Stimulated activated memory B cell treated with anti-CD40 and anti-IgM and Interleukin-4, amounts not matched to agents 10 μg/mL and 1 μg/mL and 100 μg/mL, for 72 hours (primary cell): ENCODE measurements at places on chromosomes 5 and 9.

DNA sequence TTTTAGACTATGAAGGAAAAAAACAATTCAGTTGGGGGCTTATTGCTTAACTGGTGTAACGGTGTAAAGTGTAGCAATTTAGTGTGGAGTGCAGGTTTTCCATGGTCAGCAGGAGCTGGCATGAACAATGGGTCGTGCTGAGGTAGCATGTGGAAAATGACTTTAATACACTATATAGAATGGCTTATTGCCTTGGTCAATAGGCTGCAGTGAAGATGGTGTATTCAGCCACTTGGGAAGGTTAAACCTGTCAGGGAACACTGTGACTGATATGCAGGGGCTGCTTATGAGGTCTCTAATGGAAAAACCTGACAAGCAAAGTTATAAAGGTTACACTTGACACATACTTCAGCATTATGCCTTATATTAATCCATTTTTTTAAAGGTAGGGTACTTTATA lies 764.7 kb upstream of the ARRDC3 start:
- ATAC-seq = no peak

DNA sequence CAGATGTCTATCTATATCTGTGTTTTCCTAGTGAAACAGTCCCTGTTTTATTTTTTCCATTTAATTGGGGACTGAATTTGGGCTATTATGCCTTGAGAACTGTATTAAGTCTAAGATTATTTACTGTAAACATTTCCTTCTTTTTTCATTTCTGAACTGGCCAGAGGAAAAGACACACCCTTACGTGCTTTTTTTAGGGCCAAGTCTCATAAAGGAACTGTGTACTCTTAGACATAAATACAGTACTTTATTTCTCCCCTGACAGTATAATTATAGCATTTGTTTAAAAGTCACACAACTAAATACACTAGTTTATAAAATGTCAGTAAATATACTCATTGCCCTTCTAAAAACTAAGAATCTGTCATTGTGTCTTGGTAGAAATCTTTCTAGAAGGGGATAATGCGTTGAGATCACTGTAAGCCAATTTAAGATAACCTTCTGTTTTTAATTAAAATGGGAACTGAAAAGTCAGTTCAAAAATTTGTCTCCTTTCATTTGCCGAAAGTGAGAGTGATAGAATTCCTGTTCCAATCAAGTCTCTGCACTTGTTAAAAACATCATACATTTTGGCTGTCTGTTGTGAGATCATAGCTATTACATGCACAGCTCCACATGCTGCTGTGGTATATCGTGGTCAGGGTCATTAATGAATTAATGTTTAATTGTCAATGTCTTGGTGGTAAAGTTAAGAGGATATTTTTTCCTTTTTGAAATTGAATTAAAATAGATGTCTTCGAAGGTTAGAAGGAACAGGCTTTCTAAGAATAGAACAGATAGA lies 132.1 kb downstream of the FOCAD start:
- ATAC-seq = no peak

DNA sequence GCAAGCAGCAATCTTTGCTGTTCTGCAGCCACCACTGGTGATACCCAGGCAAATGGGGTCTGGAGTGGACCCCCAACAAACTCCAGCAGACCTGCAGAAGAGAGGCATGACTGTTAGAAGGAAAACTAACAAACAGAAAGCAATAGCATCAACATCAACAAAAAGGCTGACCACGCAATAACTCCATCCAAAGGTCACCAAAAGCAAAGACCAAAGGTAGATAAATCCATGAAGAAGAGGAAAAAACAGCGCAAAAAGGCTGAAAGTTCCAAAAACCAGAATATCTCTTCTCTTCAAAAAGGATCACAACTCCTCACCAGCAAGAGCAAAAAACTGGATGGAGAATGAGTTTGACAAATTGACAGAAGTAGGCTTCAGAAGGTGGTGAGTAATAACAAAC lies 23.4 kb downstream of the FRMD3 start:
- ATAC-seq = no peak

DNA sequence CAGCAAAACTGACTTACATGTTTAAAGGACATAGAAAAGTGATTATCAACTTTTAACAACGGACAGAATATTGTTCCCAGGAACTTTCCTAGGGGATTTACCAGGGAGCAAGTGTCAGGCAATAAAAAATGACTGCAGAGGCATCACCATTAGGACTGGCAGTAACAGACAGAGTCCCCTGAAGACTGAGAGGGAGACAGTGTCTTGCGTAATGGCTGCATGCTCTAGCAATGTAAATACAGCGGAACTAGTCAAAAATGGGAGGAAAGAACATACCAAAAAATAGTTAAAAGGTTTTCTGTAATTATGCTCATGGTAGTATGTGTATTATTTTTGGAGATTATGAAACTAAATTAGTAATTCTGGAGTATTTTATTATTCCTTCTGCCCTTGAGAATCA lies 181.8 kb downstream of the CRB2 start:
- no peak for ATAC-seq

- no peak for ATAC-seq
These were observed 267.4 kb downstream of the CHSY3 start for GRCh38 chr5:130171699-130172098.

- ATAC-seq = no peak
These were observed 332.3 kb upstream of the KLF9 start for GRCh38 chr9:70746760-70747159.

DNA sequence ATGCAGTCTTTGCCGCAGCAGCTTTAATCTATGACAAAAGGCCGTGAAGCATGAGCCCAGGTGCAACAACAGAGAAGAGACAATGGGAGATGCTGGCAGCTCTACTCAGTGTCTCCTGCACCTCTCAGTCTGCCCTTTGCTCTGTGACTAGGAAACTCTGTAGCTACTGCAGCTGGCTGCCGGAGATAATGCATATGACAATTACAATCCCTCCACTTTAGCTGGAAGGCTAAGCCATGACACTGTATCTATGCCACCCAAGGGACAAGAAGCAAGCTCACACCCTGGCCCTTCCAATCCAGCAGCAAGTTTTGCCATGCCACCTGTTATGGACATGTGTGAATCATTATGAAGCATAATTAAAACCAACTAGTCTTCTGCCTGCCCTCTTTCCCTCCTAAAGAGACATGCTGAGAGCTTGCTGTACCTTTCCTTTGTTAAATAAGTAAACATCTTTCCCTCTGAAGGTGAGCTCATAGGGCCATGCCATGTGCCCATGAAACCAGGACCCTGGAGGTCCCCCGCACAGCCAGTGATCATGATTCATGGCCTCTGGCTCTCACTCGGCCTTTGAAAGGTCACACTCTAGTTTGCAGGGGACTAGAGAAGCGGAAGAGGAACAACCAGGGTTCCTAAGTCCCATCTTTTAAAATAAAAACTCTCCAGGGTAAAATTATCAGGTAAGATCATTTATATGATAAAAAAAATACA lies 219.4 kb downstream of the SPOCK1 start:
- no peak for ATAC-seq
